Endothelial cell of umbilical vein (primary cell): ENCODE measurements at places on chromosomes 1 and 21. TPM values are rescaled to one million over a fixed set of nuclear protein-coding genes. Genes with fewer than 3 reads are reported as not detected.

GRCh38 chr1:40710581-40711315, 19.2 kb downstream of the NFYC start:
- H3K4me1 ChIP-seq = peaks cover 26% of the 10 kb centered on the region
- H3K27ac ChIP-seq = no peak overlapping the region
- H3K4me3 ChIP-seq = no peak overlapping the region
- no peaks in the 10 kb centered on the region for H3K27me3 ChIP-seq
- peaks cover 2% of the 10 kb centered on the region for H3K36me3 ChIP-seq

The CCDC28B gene
- 12.0 and 15.3 TPM in 2 replicates for total RNA-seq

GRCh38 chr1:3702990-3703728, 49.1 kb upstream of the CCDC27 start:
- H3K4me1 ChIP-seq = no peaks in the 10 kb centered on the region
- H3K36me3 ChIP-seq = no peaks in the 10 kb centered on the region
- H3K4me3 ChIP-seq = no peak overlapping the region
- H3K27me3 ChIP-seq = no peaks in the 10 kb centered on the region
- H3K27ac ChIP-seq = no peak overlapping the region

GRCh38 chr1:56376188-56376984, 203.0 kb downstream of the PLPP3 start:
- H3K27ac ChIP-seq = no peak overlapping the region
- DNase-seq = peak; percentile 7
- no peaks in the 10 kb centered on the region for H3K27me3 ChIP-seq
- no peak overlapping the region for H3K4me3 ChIP-seq
- H3K4me1 ChIP-seq = no peaks in the 10 kb centered on the region

GRCh38 chr1:229141271-229141670, 129.6 kb upstream of the RAB4A start:
- no peaks in the 10 kb centered on the region for H3K27me3 ChIP-seq
- no peaks in the 10 kb centered on the region for H3K4me1 ChIP-seq
- H3K27ac ChIP-seq = no peak overlapping the region
- no peak overlapping the region for H3K4me3 ChIP-seq
- H3K36me3 ChIP-seq = no peaks in the 10 kb centered on the region

The GJC2 gene
- total RNA-seq = 0.90 and 1.2 TPM in 2 replicates

- no peak overlapping the region for H3K4me3 ChIP-seq
- H3K27me3 ChIP-seq = no peaks in the 10 kb centered on the region
- no peak overlapping the region for H3K27ac ChIP-seq
- H3K36me3 ChIP-seq = no peaks in the 10 kb centered on the region
- DNase-seq = peak; percentile 56
- no peaks in the 10 kb centered on the region for H3K4me1 ChIP-seq
These were observed 383.5 kb downstream of the OMA1 start for GRCh38 chr1:58162952-58163550.

- H3K4me1 ChIP-seq = no peaks in the 10 kb centered on the region
- no peaks in the 10 kb centered on the region for H3K36me3 ChIP-seq
- H3K27me3 ChIP-seq = no peaks in the 10 kb centered on the region
- no peak overlapping the region for H3K4me3 ChIP-seq
These were observed 77.1 kb downstream of the GALNT2 start for GRCh38 chr1:230144010-230144614.

The GPR157 gene
- 5.2 and 6.5 TPM in 2 replicates for total RNA-seq

DNA sequence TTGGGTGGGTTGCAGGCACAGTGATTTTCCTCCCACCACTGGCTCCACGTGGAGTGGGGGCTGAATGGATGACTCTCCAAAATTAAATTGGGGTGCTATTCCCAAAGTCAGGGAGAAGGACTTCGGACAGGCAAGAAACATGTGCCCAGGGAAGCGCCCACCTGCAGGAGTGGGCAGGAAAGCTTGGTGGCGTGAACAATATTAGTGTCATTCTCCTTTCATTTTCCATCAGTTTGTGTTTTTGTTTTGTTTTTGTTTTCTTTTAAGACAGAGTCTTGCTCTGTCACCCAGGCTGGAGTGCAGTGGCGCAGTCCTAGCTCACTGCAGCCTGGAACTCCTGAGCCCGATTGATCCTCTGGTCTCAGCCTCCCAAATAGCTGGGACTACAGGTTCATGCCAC, 30.1 kb downstream of the TOMM20 start:
- H3K36me3 ChIP-seq = no peaks in the 10 kb centered on the region
- H3K4me1 ChIP-seq = no peaks in the 10 kb centered on the region
- no peak overlapping the region for H3K4me3 ChIP-seq
- no peak overlapping the region for H3K27ac ChIP-seq
- DNase-seq = no peak

GRCh38 chr1:1973716-1974642, 29.6 kb downstream of the CFAP74 start:
- H3K27me3 ChIP-seq = no peaks in the 10 kb centered on the region
- H3K36me3 ChIP-seq = no peaks in the 10 kb centered on the region
- no peaks in the 10 kb centered on the region for H3K4me1 ChIP-seq

DNA sequence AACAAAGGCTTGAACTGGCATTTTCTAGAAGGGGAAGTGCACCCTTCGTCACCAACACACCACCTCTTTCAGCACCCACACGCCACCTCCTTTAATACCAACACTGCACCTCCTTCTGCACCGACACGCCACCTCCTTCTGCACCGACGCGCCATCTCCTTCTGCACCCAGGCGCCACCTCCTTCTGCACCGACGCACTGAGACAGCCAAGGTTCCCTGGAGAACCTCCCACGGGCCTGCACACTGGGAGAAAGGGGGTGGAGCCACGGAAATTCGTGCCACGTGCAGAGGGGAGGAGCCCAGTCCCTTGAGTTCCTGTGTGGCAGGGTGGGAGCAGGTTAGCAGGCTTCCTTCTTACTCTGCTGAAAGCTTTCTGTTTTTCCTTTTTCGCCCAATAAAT, 327.9 kb upstream of the C1orf174 start:
- H3K27me3 ChIP-seq = no peaks in the 10 kb centered on the region
- H3K4me3 ChIP-seq = no peak overlapping the region
- H3K36me3 ChIP-seq = no peaks in the 10 kb centered on the region
- H3K27ac ChIP-seq = no peak overlapping the region
- H3K4me1 ChIP-seq = no peaks in the 10 kb centered on the region

DNA sequence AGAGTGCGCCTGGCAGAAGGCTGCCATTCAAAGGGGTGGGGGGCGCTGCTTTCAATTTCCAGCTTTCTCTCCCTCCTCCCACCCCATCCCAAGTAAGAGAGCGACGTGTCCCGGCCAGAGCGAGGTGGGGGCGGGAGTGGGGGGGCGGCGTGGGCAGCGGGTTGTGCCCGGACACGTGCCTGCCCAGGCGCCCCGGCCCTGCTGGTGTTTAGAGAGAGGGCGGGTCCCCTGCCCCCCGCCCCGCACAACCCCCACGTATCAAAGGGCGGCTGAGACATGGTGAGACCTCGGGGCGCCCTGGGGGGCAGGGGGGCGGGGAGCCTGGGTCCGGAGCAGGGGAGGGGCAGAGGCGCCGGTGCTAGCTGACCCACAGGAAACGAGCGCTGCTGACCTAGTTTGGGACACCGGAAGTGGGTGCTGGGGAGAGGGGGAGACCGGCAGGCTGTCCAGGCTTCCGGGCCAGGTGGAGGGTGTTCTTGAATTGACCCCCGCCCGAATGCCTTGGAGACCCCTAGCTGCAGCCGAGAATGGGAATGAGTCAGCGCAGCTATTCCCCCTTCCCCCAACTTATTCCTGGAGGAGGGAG, 1.3 kb downstream of the ZBTB7B start:
- peak overlapping the region; percentile 65 for H3K4me3 ChIP-seq
- no peaks in the 10 kb centered on the region for H3K36me3 ChIP-seq
- peak overlapping the region; percentile 63 for H3K27ac ChIP-seq

- H3K4me3 ChIP-seq = no peak overlapping the region
- no peaks in the 10 kb centered on the region for H3K4me1 ChIP-seq
- DNase-seq = no peak
These were observed 25.4 kb downstream of the NUP210L start for GRCh38 chr1:154129391-154129970.

The F5 gene
- not detected in 2 replicates for total RNA-seq

The JAM2 gene
- total RNA-seq = 0.20 and 1.1 TPM in 2 replicates

- no peaks in the 10 kb centered on the region for H3K27me3 ChIP-seq
- DNase-seq = no peak
These were observed 27.7 kb upstream of the VWA5B1 start for GRCh38 chr1:20262810-20263534.

DNA sequence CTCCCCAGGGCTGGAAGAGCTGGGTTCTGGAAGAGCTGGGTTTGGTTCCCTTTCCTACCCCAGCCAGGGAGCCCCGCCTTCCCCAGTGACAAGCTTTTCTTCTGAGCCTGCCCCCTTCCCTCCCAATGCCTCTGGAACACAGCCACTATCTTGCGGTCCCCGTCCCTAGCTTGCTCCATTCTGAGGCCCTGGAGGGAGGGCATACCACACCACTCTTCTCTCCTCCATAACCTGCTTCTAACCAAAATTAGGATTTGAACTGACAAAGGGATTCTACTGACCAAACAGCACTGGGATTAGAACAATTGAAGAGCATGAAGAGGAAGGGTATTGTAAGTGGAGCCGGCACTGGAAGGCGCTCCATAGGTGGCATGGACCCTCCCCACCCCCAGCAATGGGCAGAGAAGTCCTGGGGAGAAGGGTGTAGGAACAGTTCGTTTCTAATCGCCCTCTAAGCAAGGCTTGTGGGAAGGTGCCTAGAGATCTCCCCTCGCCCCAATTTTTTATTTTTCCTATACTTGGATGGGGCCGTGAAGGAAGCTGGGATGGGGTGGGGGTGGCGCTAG, 690 bp downstream of the C1orf216 start:
- peak overlapping the region; percentile 42 for H3K27ac ChIP-seq
- no peaks in the 10 kb centered on the region for H3K27me3 ChIP-seq
- peak overlapping the region; percentile 84 for H3K4me3 ChIP-seq
- peak; percentile 51 for DNase-seq

GRCh38 chr1:7373251-7373650, 397.8 kb upstream of the VAMP3 start:
- H3K4me3 ChIP-seq = no peak overlapping the region
- peaks cover 10% of the 10 kb centered on the region for H3K4me1 ChIP-seq
- H3K36me3 ChIP-seq = no peaks in the 10 kb centered on the region
- no peak for DNase-seq
- no peaks in the 10 kb centered on the region for H3K27me3 ChIP-seq

The ZNF593OS gene
- total RNA-seq = not detected in 2 replicates
